ENCODE measurements at places on chromosomes 16 and 17.

GRCh38 chr17:61672140-61672539 lies 81.1 kb upstream of the NACA2 start:
- no peak for DNase-seq

- DNase-seq = no peak
These were observed 527.2 kb downstream of the TMEM114 start for GRCh38 chr16:8063159-8063558.

- no peak for DNase-seq
These were observed 19.7 kb downstream of the TMEM11 start for GRCh38 chr17:21194226-21194625.

GRCh38 chr16:50251375-50252081 lies 14.8 kb upstream of the ADCY7 start:
- DNase-seq = no peak

- DNase-seq = no peak
These were observed 1.8 kb downstream of the IL27 start for GRCh38 chr16:28504707-28505404.
